Activated CD4-positive, alpha-beta T cell treated with anti-CD3 and anti-CD28 coated beads for 24 hours (primary cell): ENCODE measurements at places on chromosomes 16 and 17.

- DNase-seq = no peak
Observed at GRCh38 chr16:23528644-23529310, 18.5 kb upstream of the GGA2 start.

- DNase-seq = no peak
Observed at GRCh38 chr17:78376161-78376560, 2.3 kb upstream of the PGS1 start.

DNA sequence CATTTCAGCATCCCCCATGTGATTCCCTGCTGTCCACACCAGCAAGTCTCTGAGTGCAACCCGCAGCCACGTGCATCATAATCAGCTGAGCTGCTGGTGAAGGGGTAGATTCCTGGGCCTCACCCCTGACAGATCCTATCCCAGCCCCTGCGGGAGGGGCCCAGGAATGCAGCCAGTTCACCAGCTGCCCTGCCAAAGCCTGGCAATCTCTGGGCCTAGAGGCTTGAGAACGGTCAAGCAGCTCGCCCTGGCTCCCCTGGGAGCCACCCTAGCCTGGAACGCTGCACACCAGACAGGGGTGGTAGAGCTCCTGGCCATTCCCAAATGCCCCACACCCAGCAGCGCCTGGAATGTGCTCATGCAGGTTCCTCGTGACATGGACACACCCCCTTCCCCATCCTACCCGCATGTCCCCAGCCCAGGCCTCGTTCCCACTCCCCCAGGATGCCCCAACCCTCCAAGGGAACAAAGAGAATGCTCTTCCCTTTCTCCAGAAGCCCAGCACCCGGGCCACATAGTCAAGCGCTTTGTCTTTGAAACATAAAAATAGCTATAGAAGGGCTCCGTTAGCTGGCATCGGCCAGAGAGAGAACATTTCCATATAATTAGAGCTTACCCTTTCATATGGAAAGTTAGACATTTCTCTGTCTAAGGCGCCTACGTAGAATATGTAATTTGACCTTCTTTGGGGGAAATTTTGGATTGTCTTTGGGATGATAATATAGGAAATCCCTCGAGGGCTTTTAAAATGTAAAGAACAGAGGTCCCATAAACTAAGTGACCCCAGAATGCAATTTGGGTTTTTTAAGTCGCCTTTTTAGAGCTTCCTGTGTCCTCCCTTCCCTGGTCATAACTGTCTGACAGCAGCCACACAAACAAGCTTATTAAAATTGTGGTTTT lies 3.4 kb downstream of the CEP295NL start:
- no peak for DNase-seq

GRCh38 chr16:1776991-1777374 lies 4.0 kb upstream of the MRPS34 start:
- DNase-seq = no peak

DNA sequence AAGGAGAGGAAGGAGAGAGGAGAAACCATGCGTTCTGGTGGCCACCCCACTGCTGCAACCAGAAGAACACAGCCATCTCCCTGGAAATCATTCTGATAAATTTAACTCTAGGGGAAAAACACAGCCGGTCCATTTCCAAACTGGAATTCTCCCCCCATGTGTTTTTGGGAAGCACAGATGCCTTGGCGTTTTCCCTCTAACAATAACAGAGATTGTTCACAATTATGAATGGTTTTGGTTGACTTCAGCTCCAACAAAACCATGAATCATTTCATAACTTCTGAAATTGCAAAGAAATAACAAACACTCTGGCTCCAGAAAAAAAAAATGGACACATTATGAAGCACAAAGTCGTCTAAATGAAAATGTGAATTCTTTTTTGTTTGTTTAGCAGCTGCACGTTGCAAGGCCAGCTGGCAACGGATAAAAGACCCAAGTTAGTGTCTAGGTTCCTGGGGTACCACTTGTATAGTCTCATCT lies 46.2 kb downstream of the GNAO1 start:
- DNase-seq = no peak

DNA sequence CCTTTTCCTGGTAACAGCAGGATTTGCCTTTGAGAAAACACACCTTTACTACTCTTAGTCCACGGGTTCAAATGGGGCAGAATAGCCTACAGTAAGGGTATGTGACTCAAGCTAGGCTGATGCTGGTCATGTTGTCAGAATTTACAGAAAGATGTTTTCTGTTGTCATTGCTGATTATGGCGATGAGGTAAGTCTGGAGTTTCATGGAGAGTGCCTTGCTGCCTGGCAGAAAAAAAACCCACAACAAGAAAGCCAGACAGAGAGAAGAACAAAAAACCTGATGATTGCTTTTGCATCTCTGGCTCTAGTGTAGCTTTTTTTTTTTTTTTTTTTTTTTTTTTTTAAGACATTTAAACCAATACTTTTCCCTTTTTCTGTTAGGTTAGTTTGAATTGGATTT lies 47.9 kb downstream of the SLC6A4 start:
- no peak for DNase-seq

DNA sequence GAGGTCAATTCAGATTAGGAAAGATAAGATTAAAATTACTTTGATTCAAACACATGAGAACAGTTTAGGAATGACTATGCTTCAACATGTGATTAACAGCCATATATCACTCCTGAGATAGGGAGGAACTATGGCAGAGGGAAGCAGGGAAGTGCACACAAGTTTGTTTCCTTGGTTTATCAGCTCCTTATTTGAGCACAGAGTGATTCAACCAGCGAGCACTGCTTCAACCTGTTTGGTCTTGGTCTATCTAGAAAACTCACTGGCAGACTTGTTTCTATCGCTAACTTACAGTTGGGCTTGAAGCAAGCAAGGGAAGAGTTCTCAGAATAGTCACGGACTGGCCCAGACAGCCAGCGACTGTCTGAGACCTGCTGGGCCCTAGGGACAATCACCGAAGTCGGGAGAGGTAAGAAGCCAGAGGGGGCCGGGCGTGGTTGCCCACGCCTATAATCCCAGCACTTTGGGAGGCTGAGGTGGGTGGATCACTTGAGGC lies 23.5 kb downstream of the TUBG1 start:
- DNase-seq = no peak

DNA sequence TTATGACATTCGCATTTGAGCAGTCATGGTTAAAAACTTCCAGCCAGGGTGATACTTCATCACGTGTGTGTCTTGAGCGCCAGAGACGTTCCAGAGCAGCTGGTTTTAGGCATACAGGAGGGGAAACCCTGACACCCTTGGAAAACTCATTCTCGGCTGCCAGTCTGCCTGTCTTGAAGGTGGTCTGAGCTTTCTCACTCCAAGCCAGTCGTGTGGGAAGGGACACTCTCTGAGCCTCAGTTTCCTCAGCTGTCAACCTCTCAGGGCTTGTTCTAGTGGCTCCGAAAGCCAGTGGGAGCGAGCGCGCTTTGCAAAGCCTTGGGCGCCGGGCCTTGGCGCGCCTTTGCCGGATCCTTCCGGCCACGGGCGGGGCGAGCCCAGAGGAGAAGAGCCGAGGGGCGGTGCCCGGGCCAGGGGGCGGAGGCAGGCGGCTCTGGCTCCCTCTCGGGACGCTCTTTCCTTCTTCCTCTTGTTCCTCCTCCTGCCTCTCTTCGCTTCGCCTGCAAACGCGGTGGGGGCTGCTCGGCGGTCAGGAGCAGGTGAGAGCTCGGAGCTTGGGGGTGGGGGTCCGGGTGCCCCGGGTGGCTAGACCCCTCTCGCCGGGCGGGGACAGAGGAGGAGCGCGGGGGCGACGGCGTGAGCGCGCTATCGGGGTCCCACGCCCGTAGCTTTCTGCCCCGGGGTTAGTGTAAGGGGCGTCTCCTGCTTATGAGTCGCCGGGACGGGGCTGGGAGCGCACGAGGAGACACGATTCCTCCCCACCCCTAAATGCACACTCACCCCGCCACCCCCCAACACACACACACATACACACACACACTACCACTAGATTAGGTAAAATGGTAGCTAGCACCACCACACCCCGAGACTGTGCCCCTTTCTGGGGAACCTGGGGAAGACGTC lies at the start of gene LDAF1:
TSS of gene LDAF1 (plus strand) at position 467 of the 903 bp plus-strand sequence. CDS start 2,509 bp downstream, outside the sequence.
- DNase-seq = peak; percentile 60

GRCh38 chr17:72368191-72368590 lies 247.4 kb downstream of the SOX9 start:
- DNase-seq = no peak

- DNase-seq = no peak
Observed at GRCh38 chr17:68843522-68843921, 111.7 kb downstream of the ABCA8 start.

GRCh38 chr16:84988328-84989080 lies 22.8 kb downstream of the ZDHHC7 start:
- DNase-seq = no peak

DNA sequence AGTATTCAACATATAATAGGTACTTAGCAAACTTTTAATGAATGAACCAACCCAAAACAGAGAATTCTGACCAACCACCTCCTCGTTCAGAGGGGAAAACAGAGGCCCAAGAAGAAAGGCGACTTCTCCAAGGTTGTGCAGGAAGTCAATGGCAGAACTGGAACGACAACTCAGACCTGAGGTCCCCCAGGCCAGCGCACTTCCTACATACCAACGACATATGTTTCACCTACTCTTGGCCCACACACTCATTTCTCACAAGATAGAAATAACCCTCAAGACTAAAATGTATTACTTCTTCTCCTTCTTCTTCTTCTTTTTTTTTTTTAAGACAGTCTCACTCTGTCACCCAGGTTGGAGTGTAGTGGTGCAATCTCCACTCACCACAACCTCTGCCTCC lies 14.4 kb downstream of the CHCT1 start:
- no peak for DNase-seq

- no peak for DNase-seq
Observed at GRCh38 chr17:38424297-38424972, 3.8 kb upstream of the ARHGAP23 start.
